ENCODE measurements at places on chromosomes 7 and 10.

- no peak for DNase-seq
Observed at GRCh38 chr7:147153571-147153970, 1037.0 kb downstream of the CNTNAP2 start.

- DNase-seq, result no peak
Observed at GRCh38 chr7:82578430-82578829, 134.9 kb upstream of the CACNA2D1 start.

- no peak for DNase-seq
Observed at GRCh38 chr10:118914629-118915028, 114.9 kb upstream of the NANOS1 start.

DNA sequence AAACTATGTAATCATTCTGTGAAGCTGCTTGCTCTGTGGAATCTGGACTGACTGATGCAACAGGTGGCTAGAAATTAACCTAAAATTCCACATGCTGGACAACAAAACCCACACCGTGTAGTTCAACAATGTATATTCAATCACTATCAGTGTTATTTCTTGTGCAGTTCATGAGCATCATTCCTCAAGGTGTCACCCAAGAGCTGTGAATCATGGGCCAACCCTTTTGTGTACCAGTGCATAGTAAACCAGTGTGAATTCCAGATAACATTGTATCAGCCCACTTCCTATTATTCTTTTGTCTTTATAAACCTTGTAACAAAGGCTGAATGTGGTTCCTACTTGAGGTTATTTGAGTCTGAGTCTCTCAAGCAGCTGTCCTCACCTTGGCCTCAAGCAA is 905.2 kb upstream of the ZNF722 start:
- no peak for DNase-seq

DNA sequence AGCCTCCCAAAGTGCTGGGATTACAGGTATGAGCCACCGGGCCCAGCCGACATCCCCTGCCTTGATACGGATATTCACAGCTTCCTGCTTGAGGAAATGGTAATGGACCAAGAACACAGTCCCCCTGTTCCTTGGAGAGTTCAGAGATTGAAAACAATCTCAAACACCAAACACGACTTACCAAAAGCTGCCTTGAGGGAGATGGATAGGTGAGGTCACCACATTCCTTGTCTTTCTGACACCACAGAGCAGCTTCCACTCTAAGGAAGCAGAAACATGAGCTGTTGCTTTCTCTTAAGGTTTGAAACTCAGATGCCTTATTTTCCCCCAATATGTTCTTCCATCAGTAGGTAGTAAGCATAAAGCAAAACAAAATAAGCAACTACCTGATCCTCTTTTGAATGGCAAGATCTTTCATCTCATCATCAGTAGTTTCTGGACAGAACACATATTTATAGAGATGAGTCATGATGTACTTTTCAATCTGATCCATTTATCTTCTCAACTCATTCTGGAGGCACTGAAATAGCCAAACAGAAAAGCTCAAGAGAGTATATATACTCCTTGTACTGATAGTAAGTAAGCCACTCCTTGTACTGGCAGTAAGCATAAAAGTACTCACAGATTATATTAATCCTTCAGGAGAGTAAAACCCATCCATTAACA is 199.1 kb upstream of the KCTD7 start:
- DNase-seq, result no peak

- DNase-seq, result no peak
Observed at GRCh38 chr7:12133865-12134264, 77.2 kb upstream of the TMEM106B start.

DNA sequence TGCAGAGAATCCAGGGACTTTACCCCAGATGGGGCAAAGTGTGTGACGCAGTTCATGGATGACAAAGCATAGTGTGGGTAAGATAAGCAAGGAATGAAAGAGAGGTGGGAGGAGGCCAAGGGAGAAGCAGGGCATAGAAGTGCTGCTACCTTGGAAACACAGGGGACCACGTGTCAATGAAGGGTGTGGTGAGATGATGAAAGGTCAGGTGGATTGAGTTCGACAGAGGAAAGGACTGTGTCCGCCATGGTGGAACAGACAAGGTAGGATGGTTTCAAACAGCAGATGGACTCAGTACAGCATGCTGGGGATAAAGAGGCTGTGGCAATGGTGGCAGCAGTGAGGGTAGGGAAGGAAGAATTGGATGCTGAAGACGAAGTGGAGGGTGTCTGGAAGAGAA is 32.7 kb downstream of the MEST start:
- no peak for DNase-seq

DNA sequence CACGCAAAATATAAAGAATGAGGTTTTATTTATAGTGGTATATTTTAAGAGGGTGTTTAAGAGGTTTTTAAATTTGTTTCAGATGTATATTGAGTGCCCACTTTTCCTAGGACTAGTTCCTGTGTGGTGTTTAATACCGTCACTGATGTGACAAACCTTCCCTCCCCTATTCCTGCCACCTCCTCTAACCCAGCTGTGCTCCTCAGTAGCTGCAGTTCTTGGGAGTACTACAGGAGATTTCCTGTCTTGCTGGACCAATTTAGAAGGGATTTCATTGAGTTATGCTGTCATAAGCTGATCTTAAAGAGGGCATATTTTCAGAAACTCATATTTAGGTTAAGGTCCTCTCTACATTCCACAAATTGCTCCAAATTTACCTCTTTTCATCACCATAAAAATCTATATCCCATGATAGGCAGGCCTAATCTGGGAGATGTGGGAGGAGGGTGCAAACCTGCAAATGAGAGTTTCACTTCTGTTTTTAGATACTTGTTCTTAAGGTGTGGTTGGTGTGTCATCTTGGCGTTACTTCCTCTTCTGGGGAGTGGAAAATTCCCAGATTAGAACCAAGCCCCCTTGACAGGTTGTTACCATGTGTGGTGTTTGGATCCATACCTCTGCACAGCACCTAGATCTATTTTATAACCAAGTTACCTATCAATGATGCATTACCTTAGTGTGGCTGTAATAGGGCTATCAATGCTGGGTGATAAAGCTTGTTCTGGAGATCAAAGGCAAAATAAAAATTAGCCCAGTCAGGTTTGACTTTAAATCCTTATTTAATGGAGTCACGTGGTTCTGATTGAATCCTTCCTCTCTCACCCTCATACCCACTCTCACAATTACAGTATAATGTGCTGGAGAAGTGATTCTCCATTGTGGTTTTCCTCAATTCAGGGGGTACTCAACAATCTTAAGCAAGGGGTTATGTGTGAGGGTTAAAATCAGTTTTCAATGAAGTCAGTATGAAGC is 141.1 kb downstream of the CDK14 start:
- no peak for DNase-seq

- DNase-seq, result no peak
Observed at GRCh38 chr10:101691081-101691480, 3.9 kb downstream of the FBXW4 start.

GRCh38 chr10:101709359-101710058 is 14.5 kb upstream of the FBXW4 start:
- no peak for DNase-seq

- no peak for DNase-seq
Observed at GRCh38 chr10:99233689-99234037, 2.0 kb downstream of the HPSE2 start.

DNA sequence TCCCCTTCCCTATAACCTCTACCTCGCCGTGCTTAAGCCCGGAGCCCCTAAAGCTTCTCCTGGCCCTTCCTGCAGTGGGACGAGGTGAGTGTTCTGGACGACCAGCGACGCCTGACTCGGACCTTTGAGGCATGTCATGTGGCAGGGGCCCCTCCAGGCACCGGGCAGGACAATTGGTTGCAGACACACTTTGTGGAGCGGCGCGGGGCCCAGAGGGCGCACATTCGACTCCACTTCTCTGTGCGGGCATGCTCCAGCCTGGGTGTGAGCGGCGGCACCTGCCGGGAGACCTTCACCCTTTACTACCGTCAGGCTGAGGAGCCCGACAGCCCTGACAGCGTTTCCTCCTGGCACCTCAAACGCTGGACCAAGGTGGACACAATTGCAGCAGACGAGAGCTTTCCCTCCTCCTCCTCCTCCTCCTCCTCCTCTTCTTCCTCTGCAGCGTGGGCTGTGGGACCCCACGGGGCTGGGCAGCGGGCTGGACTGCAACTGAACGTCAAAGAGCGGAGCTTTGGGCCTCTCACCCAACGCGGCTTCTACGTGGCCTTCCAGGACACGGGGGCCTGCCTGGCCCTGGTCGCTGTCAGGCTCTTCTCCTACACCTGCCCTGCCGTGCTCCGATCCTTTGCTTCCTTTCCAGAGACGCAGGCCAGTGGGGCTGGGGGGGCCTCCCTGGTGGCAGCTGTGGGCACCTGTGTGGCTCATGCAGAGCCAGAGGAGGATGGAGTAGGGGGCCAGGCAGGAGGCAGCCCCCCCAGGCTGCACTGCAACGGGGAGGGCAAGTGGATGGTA is 9.2 kb downstream of the EPHB6 start:
- DNase-seq, result no peak

DNA sequence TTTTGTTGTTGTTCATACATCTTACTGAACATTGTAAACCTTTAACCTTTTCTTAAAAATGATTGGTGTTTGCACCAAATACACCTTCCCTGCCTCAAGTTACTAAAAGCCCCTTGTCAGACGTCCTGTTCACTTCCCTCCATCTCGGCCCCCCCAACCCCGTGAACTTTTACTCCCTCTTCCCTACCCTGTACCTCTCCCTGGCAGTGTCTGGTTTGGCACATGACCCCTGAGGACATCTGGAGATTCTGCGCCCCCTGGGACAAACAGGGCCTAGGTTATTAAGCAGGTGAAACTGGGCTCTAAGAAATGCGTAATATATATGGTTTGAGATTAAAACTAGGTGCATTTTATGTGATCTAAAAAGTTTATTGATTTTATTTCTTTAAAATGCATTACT is 1.4 kb downstream of the PPP2R2D start:
- no peak for DNase-seq

DNA sequence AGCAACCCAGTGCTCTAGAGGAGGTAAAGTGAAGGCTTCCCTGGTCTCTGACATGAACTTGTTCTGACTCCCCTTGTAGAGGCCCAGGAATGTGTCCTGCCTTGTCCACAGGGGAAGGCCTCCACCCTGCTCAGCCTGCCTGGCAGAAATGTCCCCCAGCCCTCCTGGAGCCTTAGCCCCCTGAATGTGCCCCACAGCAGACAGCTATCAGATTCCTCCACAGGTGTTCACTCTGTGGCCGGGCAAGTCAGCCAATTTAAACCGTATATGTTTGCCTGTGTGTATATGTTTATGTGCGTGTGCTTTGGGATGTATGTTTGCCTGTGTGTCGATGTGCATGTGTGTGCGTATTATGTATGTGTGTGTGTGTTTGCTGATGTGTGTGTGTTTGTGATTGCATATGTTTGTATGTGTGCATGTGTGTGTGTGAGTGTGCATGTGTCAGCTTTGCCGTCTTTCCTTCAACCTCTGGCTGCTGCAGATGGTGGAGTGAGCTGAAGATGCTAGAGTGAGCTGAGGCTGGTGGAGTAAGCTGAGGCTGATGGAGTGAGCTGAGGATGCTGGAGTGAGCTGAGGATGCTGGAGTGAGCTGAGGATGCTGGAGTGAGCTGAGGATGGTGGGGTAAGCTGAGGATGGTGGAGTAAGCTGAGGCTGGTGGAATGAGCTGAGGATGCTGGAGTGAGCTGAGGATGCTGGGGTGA is 68.9 kb upstream of the ANTXRL start:
- no peak for DNase-seq

DNA sequence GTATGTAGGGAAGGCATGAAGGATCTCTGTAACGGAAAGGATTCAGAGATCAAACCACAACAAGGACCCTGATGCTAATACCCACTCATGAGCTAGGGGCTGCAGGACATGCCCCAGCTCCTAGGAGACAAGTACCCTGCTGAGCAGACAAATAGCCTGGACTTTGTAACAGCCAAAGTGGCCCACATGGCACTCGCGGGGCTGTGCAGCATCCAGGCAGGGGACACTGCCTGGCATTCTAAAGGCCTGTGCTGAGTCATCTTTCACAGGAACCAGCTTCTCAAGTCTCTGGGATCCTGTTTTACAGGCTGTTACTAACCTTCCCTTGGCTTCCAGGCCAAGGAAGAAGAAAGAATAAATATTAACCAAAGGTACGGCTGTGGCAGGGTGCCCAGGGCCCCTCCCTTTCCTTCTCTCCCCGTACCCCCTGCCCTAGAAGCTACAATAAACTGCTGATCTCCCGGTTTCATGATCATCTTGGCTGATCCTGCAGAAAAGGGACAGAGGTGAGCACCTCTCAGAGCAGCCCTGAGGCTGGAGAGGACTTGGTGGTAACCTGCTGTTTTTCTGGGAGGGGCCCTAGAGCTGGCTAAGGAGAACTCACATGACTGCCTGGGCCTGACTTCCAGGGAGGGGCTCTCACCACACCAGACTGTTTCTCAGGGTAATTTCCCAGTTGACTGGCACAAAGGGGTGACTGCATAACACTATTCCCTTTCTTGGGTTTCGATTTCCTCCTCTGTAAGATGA is 4.2 kb upstream of the RPEL1 start:
- DNase-seq, result no peak

DNA sequence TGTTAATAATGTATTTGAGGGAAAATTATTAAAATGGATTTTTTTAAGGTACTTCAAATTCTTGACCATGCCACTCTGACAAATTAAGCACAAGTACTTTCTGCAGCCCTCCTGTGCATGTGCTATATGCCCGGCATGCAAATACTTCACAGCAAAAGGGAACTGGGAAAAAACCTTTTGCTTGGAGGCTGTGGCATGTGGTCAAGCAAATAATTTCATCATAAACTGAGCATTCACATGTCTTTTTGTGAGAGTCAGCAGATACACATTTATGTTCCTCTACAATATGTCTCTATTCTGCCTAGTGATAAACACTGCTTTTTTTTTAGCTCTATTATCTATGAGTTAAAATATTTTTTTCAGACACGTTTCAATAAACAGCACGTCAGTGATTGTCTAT is 53.7 kb upstream of the SEMA3A start:
- no peak for DNase-seq

DNA sequence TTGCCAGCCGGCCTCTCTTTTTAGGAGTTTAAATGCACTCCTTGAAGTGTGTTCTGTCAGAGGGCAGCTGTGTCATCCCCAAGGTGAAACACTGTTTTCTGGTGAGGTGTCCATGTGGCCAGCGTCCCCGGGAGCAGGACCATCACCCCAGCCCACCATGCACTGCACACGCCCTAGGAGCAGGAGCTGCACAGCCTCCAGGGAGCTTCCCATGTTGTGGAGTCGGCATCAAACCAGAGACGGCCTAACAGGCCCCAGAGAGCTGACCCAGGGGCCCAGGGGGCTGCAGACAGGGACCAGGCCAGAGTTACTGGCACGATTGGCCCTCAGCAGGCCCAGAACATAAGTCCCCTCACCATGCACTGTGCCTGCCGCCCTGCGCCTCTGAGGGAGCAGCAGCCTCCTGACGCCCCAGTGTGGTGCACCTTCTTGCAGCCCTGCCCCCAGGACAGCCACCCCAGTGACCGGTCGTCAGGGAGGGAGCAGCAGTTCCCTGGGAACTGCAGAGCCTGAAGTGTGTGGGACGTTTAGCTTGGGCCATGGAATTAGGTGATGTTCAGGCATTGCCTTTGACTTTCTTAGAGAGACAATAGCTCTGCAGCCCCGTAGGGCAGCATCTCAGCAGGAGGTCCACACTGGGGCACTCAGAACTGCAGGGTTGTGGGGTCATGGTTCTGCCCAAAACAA is 97.9 kb downstream of the NKX6-2 start:
- DNase-seq, result no peak

All from stimulated activated CD4-positive, alpha-beta T cell treated with anti-CD3 and anti-CD28 coated beads, Interleukin-4, amount 100 ng/mL, for 4 hours (primary cell).